Kidney (tissue), 22 donors: ENCODE measurements at places on chromosomes 7 and 10. TPM values are rescaled to one million over a fixed set of nuclear protein-coding genes. Genes with fewer than 3 reads are reported as not detected.

GRCh38 chr10:112382515-112383235, 8.8 kb downstream of the ACSL5 start:
- DNase-seq: no peak
- H3K27me3 ChIP-seq: no peaks in the 10 kb centered on the region
- H3K4me3 ChIP-seq: no peak overlapping the region
- H3K36me3 ChIP-seq: no peaks in the 10 kb centered on the region
- H3K27ac ChIP-seq: no peak overlapping the region

DNA sequence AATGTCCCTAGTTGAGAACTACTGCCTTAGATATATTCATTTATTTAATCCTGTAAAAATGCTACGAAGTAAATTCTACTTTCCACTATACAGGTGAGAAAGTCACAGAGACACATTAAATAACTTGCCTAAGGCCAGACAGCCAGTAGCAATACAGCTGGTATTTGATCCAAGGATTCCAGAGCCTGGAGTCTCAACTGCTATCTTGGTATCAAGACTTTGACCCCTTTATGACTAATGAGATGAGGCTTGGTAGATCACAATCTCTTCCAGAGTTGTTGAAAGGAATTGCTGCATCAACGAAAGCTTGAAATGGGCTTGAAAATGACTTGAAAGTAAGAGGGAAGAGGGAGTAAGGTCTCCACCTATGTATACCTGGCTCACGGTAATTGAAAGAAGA, 83.3 kb downstream of the ORC5 start:
- no peaks in the 10 kb centered on the region for H3K4me1 ChIP-seq
- no peak overlapping the region for H3K27ac ChIP-seq
- DNase-seq: no peak
- no peaks in the 10 kb centered on the region for H3K36me3 ChIP-seq

- H3K4me3 ChIP-seq: peak overlapping the region; percentile 29
- H3K27ac ChIP-seq: no peak overlapping the region
- peak; percentile 48 for DNase-seq
- peaks cover 2% of the 10 kb centered on the region for H3K27me3 ChIP-seq
Measured at GRCh38 chr7:73647725-73648592, 19.7 kb upstream of the VPS37D start.

DNA sequence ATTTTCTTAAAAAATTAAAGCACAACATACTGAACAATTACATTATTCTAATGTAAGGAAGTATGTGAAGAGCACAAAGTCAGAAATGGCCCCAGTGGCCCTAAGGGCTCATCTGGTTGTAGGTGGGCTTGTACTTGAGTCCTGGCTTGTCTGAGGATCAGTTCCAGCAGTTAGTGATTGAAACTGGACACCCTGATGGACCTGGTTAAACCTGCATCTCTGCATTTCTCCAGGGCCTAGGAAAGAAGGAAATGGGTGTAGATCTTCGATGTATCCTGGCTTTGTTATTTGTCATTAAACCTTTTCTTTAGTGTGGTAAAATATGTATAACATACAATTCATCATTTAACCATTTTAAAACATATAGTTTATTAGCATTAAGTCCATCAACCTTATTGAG, 9.7 kb upstream of the AKR1C2 start:
- no peak overlapping the region for H3K4me3 ChIP-seq
- H3K27me3 ChIP-seq: no peaks in the 10 kb centered on the region
- H3K27ac ChIP-seq: no peak overlapping the region
- H3K36me3 ChIP-seq: no peaks in the 10 kb centered on the region
- H3K4me1 ChIP-seq: no peaks in the 10 kb centered on the region
- no peak for DNase-seq

DNA sequence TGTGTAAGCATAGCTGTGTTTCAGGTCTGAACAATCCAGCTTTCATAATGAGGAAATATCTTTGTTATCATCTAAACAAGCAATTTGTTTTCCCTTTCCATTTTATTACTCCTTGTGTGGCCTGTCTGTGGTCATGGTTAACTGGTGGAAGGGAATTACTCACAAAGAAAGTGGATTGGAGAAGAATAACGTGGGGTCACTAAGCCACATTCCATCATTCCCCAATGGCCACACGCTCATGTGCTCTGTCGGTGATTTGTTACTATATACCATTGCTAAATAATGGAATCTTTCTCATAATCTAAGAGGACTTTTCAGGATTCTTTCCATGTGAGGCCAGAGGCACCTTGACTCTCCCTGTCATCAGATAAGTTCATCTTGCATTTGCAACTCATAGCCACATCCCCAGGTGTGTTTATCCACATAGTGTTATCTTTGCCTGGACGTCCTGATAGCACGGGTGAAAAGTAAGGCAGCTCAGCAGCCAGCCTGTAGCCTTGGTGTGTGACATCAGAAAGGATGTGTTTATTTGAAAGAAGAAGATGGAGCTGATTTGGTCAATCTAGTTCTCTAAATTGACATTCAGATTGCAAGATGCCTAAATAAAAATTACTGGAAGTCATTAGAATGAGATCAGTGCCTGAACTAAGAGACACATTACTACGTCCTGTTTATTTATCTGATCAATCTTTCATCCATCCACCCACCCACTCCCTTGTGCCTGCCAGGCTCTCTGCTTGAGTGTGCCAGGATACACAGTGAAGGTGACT, 128.9 kb downstream of the CELF2 start:
- peaks cover 3% of the 10 kb centered on the region for H3K4me1 ChIP-seq
- no peaks in the 10 kb centered on the region for H3K36me3 ChIP-seq
- no peak overlapping the region for H3K27ac ChIP-seq
- DNase-seq: peak; percentile 54
- H3K4me3 ChIP-seq: no peak overlapping the region

GRCh38 chr7:26061678-26062603, 90.1 kb upstream of the NFE2L3 start:
- no peaks in the 10 kb centered on the region for H3K27me3 ChIP-seq
- DNase-seq: peak; percentile 76
- H3K4me3 ChIP-seq: no peak overlapping the region
- no peaks in the 10 kb centered on the region for H3K36me3 ChIP-seq
- peaks cover 3% of the 10 kb centered on the region for H3K4me1 ChIP-seq

GRCh38 chr10:71766717-71767419, 6.5 kb downstream of the VSIR start:
- peaks cover 14% of the 10 kb centered on the region for H3K4me1 ChIP-seq
- no peak overlapping the region for H3K4me3 ChIP-seq
- H3K36me3 ChIP-seq: no peaks in the 10 kb centered on the region
- DNase-seq: no peak
- H3K27me3 ChIP-seq: no peaks in the 10 kb centered on the region

DNA sequence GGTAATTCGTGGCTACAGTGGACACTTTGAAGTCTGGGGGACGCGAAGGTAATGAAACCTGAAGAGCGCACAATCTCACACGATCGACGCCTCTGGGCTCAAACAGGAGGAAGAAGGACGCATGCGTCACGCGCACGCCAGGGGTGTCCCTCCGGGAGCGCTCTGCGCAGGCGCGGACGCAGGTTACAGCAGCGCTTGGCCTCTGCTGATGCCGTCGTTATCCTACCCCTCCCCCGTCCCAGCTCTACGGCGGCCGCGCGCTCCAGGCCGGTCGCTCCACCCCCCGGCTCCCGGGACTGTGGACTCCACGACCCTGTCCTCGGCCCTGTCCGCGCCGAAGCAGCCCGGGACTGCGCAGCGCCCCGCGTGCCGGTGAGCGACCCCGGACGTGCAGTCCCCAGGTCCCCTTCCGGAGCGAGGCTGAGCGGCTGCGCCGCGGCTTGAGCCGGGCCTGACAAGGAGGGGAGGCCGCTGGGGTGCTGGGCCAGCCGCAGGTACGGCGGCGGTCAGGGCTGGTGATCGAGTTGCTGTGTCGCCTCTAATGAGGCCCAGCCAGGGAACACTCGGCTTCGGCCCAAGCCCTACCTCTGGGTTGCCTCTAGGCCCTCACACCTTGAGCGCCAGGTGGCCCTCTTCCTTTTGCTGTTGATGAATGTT, at the start of gene TMEM106B:
TMEM106B (plus strand) TSS at position 241 of the 657 bp plus-strand sequence. CDS start 3,517 bp downstream, outside the sequence.
- H3K4me1 ChIP-seq: no peaks in the 10 kb centered on the region
- no peaks in the 10 kb centered on the region for H3K36me3 ChIP-seq
- H3K4me3 ChIP-seq: peak within 1 kb of the TSS; percentile 95
- peak; percentile 98 for DNase-seq

GRCh38 chr7:155763691-155764437, 48.4 kb downstream of the SHH start:
- H3K36me3 ChIP-seq: peaks cover 3% of the 10 kb centered on the region
- H3K4me1 ChIP-seq: no peaks in the 10 kb centered on the region
- H3K27me3 ChIP-seq: no peaks in the 10 kb centered on the region
- DNase-seq: no peak
- no peak overlapping the region for H3K27ac ChIP-seq

- DNase-seq: no peak
- H3K4me3 ChIP-seq: no peak overlapping the region
- peaks cover 4% of the 10 kb centered on the region for H3K4me1 ChIP-seq
- H3K36me3 ChIP-seq: no peaks in the 10 kb centered on the region
Measured at GRCh38 chr10:7485799-7486198, 75.0 kb upstream of the SFMBT2 start.

DNA sequence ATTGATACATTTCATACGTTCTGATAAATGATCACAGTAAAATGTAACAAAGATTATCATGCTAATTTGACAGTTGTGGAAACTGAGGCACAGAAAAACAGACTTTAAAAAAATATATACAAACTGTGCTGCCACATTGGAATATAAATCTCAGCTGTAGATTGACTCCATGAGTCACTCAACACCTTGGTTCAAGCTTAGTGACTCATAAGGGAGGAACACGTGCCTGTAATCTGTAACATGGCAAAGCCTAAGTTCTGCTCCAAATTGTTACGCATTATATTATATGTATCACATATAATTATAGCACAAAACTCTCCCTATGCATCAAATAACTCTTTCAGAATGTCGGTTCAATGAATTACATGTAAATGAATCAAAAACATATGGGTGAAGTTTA, 1047.5 kb downstream of the GATA3 start:
- H3K4me3 ChIP-seq: no peak overlapping the region
- H3K36me3 ChIP-seq: no peaks in the 10 kb centered on the region
- no peak for DNase-seq
- H3K27ac ChIP-seq: no peak overlapping the region

- DNase-seq: peak; percentile 17
- H3K4me1 ChIP-seq: no peaks in the 10 kb centered on the region
- no peak overlapping the region for H3K27ac ChIP-seq
Measured at GRCh38 chr7:31550432-31550831, 36.5 kb downstream of the ITPRID1 start.

- H3K36me3 ChIP-seq: no peaks in the 10 kb centered on the region
- no peaks in the 10 kb centered on the region for H3K4me1 ChIP-seq
- no peak overlapping the region for H3K4me3 ChIP-seq
- DNase-seq: no peak
Measured at GRCh38 chr7:135355377-135356048, 121.9 kb downstream of the STRA8 start.

- peak; percentile 73 for DNase-seq
- no peaks in the 10 kb centered on the region for H3K4me1 ChIP-seq
- no peak overlapping the region for H3K27ac ChIP-seq
- no peaks in the 10 kb centered on the region for H3K36me3 ChIP-seq
Measured at GRCh38 chr7:1844951-1845390, 174.9 kb downstream of the ELFN1 start.

DNA sequence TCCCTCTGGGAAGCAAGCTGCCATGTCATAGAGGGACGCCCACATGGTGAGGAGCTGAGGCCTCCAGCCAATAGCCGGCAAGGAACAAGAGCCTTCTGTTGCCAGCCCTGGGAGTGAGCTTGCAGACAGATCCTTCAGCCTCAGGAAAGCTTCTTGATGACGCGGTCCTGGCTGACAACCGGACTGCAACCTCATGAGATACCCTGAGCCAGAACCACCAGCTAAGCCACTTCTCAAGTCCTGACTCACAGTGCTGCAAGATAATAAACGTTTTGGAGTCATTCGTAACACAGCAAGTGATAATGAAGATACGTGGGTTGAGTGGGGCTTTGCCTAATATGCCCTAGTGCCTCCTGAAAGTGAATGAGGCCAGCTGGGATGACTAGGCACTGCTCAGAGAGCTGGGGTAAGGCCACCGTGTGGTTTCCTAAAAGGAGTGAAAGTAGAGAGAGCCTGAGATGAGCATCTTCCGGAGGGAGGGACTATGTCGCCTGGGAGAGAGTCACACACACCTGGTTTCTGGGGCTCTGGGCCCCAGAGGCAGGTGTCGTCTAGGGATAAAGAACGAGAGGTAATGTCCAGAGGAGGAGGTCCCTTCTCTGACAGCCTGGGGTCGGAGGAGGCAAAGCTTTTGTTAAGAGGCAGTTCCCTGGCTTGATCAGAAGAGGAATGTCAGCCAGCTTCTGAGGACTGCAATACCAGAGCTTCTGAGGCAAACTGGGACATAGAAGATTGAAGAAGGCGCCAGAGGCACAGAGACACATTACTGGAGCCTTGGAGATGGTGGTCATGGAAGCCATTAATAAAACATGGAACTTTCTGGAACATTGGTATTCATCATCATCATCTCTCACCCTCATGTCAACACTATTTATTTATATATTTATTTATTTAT, 53.6 kb downstream of the PYROXD2 start:
- no peak overlapping the region for H3K27ac ChIP-seq
- DNase-seq: peak; percentile 82
- H3K36me3 ChIP-seq: no peaks in the 10 kb centered on the region
- no peaks in the 10 kb centered on the region for H3K4me1 ChIP-seq
- no peaks in the 10 kb centered on the region for H3K27me3 ChIP-seq
- no peak overlapping the region for H3K4me3 ChIP-seq

- DNase-seq: no peak
- no peak overlapping the region for H3K4me3 ChIP-seq
- no peaks in the 10 kb centered on the region for H3K36me3 ChIP-seq
Measured at GRCh38 chr10:9992661-9993060, 1025.0 kb upstream of the CELF2 start.

DNA sequence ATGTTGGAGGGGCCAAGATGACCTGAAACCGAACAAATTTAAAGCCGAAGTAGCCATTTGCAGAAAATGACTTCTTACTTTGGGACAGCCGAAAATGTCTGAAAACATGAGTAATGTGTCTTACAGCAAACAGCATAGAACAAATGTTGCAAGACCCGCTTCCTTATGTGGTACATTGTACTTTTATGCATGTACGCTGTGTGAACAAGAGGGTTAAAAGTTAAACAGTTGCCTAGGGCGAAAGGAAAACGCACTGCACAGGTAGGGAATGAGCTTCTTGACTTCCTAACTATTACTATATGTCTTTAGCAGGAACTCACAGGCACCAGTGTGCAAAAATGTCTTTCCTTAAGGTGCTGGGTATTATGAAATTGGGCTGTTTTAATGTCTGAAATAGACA, 303.5 kb upstream of the MGMT start:
- H3K27ac ChIP-seq: no peak overlapping the region
- H3K36me3 ChIP-seq: no peaks in the 10 kb centered on the region
- DNase-seq: peak; percentile 69

BRAF gene
- total RNA-seq: 43.9 TPM

TMEM176A gene
- total RNA-seq: 288 TPM

WBP1L gene
- total RNA-seq: 55.7 TPM

CELF2 gene
- 39.2 TPM for total RNA-seq

PLAU gene
- 40.8 TPM for total RNA-seq

FRMD4A gene
- total RNA-seq: 68.2 TPM

CUL2 gene
- 25.9 TPM for total RNA-seq
